ENCODE measurements at places on chromosomes 3 and 15. TPM values are rescaled to one million over a fixed set of nuclear protein-coding genes. Genes with fewer than 3 reads are reported as not detected.

Gene GATM
- 64.1 TPM for total RNA-seq

Gene C3orf20
- total RNA-seq: 0.19 TPM

Gene OXTR
- 3.1 TPM for total RNA-seq

Gene RASL12
- total RNA-seq: 0.40 TPM

Gene INSYN1
- total RNA-seq: 4.5 TPM

Gene ACAN
- total RNA-seq: 0.93 TPM

Gene GAP43
- 11.7 TPM for total RNA-seq

Gene CFAP100
- total RNA-seq: 0.79 TPM

Gene C3orf70
- total RNA-seq: 5.8 TPM

Gene RBMS3
- 3.8 TPM for total RNA-seq

Gene IGSF10
- total RNA-seq: 1.8 TPM

Gene CHRNA5
- 8.1 TPM for total RNA-seq

Gene WDR5B
- 7.5 TPM for total RNA-seq

Gene HYKK
- 4.1 TPM for total RNA-seq

Gene UBA7
- 2.2 TPM for total RNA-seq

Gene ADIPOQ
- total RNA-seq: not detected

Gene SPINK8
- total RNA-seq: not detected

Gene RAB6B
- total RNA-seq: 10.5 TPM

Gene CLDN18
- total RNA-seq: 19.5 TPM

Gene FAM3D
- total RNA-seq: not detected

Gene TTLL13
- total RNA-seq: 0.69 TPM

Gene HYAL1
- 3.1 TPM for total RNA-seq

Gene RNU6-1
- total RNA-seq: not detected

Gene SEMA3G
- total RNA-seq: 0.79 TPM

Gene GCSAM
- not detected for total RNA-seq

Gene NKTR
- total RNA-seq: 142 TPM

Gene MEGF11
- total RNA-seq: 0.60 TPM

Gene ACTRT3
- 2.6 TPM for total RNA-seq

Gene CCR9
- total RNA-seq: not detected

Gene PLSCR2
- 0.44 TPM for total RNA-seq

Gene EPHA6
- 17.3 TPM for total RNA-seq

Measured in progenitor cell of endocrine pancreas (in vitro differentiated cells).